ENCODE measurements at places on chromosomes 4 and X. TPM values are rescaled to one million over a fixed set of nuclear protein-coding genes. Genes with fewer than 3 reads are reported as not detected.

DNA sequence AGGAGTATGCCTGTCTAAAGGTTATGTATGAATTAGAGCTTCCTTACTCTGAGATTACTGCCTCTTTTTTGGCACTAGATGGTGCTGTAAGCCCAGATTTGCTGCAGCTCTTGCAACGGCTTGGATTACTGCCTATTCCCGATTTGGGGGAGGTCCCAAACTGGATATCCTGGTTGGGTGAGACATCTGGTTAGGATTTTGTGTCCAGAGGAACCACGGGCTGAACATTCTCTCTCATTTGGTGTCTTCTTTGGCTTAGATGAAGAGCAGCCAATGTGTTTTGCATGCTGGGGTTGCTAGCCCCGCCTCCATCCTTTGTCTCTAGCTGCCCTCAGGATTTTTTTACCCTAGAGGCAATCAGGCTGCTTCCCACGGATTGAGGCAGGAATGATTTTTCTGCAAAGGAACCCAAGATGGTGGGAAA, 31.9 kb downstream of the F8A1 start:
- no peak for DNase-seq

SULT1B1 gene
- 0.57 TPM for total RNA-seq

GRCh38 chrX:76428243-76429130, 977 bp downstream of the MAGEE1 start:
- DNase-seq: no peak

UGT2B11 gene
- not detected for total RNA-seq

SYTL5 gene
- total RNA-seq: 0.76 TPM

DNA sequence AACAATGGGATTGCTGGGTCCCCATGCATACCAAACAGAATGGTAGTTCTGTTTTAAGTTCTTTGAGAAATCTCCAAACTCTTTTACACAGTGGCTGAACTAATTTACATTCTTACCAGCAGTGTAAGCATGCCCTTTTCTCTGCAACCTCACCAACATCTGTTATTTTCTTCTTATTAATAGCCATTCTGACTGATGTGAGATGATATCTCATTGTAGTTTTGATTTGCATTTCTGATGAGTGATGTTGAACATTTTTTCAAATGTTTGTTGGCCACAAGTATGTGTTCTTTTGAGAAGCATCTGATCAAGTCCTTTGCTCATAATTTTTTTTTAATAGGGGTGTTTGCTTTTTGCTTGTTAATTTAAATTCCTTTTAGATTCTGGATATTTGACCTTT, 41.2 kb upstream of the ZMAT1 start:
- no peak for DNase-seq

Measured in esophagus squamous epithelium (tissue), 5 donors.